ENCODE measurements at places on chromosomes 5 and 9.

DNA sequence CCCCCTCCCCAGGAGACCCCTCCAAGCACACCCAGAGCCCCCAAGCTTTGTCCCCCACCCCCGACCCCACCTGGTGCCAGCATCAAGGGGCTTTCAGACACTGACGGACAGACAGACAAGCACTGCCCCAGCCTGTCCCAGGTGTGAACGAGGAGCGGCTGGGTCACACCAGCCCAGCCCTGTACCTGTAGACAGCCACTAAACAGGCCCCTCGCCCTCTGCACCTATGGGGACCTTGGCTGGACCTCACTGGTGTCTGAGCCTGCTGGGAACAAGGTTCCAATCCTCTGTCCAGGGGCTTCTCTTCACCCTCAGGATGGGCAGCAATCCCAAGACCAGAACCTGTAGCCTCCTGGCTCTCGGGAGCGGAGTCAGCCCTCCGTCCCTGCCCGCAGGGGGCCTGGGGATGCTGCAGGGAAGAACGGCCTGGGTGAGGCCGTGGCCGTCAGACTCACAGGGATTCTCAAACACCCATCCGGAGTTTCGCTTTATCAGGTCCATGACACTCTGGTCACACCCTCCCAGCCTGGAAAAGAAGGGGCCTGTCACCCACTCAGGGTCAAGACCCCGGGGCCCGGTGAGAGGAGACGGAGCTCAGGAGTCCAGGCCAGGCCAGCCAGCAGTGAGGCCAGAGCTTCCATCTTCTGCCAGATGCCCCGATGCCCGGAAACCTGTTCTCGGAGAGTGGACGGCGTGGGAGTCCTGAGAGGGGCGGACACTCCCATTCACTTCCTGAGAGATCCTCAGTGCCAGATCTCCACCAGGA lies 2.8 kb downstream of the LCN6 start:
- DNase-seq, result no peak

DNA sequence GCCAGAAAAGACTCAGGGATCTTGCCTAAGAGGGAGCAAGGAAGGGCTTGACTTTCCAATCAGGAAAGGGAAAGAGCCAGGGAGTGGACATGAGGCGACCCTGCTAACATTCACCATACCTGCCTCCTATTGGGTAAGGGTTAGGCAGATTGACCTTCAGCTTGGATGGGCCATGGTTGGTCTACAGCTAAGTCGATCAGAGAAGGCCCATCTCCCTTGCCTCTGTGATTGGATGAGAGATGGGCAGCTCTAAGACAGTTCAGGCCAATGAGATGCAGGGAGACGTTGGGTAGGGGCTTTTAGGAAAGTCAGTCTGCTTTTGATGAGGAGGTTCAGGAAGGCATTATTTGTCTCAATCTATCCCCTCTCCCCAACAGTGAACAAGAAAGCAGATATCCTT lies 135.0 kb upstream of the STC2 start:
- DNase-seq, result no peak

DNA sequence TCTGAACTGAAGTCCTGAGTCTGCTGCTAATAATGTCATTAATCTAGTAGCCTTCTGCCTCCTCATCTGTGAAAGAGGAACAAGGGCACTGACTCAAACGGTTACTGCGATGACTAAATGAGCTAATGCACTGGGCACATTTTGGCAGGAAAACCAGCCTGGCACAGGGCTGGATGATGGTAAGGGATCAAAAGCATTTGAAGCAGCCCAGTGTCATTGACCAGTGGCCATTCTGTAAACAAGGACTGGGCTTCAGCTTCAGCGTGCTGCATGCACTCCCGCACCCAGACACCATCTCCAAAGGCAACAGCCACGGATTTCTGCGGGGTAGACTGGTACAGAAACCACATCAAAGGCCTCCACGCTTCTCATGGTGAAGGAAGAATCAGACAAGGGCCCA lies 8.0 kb downstream of the GCNT4 start:
- no peak for DNase-seq

DNA sequence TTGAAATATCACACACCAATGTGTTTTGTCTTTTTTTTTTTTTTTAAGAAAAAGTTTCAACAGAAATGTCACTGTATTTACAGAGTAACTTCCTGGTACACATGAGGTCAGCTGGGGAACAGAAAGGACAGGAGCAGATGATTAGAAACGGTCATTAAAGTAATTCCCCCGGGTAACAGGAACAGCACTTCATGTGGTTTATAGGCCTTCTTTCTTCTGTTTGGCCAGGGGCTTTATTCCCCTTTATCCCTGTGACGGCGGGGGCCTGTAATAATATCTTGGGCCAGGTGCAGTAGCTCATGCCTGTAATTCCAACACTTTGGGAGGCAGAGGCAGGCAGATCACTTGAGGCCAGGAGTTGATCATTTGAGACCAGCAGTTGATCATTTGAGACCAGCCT lies 30.5 kb upstream of the MSH3 start:
- no peak for DNase-seq

- no peak for DNase-seq
Observed at GRCh38 chr5:169013208-169013728, 287.7 kb downstream of the SLIT3 start.

DNA sequence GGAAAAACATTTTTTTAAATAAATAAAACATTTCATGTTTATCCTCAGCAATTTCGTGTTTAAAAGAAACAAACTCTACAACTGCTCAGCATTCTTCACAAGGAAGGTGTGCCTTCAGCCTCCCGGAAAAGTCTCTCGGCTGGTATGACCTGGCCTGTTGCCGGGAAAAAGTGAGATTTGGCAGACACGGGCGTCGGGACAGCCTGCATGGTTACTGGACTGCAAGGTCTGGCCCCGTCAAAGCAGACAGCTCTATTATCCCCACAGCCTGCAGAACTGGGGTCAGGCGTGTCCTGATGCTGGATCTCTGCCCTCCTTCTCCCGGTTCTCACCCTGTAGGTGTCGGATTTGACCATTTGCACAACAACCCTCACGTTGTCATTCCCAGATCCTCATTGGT lies 120.3 kb upstream of the SPATA31C2 start:
- DNase-seq, result no peak

DNA sequence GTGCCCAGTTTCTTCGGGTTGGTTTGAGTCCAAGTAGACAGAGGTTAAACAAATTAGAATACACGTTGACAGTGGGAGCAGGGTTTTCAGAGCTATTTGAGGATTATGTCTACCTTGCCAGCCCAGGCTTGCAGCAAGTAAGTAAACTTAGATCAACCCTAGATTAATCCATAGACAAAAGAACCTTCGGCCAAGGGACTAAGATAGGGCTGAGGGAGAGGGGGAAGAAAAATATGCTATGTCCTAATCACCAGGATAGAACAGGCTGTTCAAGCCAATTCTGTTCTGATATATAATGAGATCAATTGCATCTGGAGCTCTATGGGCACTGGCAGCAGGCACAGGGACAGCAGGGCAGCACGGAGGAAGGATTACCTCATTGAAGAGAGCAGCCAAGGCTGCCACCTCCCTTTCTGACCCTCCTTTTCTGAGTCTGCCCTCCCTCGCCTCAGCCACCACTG lies 377.7 kb downstream of the PIK3R1 start:
- no peak for DNase-seq

- DNase-seq, result peak; percentile 90
Observed at GRCh38 chr9:127224883-127225739, 39.5 kb upstream of the GARNL3 start.

- DNase-seq, result no peak
Observed at GRCh38 chr9:136837146-136837855, 5.0 kb upstream of the AJM1 start.

DNA sequence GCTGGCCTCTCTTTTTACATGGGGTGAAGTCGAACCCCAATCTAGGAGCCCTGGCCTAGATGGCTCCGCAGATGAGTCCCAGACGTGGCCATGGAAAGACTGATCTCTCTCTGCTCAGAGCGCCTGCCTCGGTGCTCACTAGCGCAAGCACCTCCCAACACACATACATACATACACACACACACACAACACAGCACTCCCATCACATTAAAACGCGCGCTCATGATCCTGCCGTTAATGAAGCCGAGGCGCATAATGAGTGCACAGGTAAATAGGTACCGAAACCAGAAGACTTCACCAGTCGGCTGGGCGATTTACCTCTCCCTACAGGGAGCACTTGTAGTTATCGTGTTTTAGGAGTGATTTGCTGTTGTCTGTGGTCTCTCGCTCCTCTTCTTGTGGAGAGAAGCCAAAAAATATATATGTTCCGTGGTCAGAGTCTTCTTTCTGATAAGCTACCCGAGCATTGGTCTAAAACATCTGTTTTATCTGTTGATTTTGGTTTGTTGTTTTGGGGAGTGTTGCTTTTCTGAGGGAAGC lies 207.7 kb downstream of the MEF2C start:
- peak; percentile 80 for DNase-seq

DNA sequence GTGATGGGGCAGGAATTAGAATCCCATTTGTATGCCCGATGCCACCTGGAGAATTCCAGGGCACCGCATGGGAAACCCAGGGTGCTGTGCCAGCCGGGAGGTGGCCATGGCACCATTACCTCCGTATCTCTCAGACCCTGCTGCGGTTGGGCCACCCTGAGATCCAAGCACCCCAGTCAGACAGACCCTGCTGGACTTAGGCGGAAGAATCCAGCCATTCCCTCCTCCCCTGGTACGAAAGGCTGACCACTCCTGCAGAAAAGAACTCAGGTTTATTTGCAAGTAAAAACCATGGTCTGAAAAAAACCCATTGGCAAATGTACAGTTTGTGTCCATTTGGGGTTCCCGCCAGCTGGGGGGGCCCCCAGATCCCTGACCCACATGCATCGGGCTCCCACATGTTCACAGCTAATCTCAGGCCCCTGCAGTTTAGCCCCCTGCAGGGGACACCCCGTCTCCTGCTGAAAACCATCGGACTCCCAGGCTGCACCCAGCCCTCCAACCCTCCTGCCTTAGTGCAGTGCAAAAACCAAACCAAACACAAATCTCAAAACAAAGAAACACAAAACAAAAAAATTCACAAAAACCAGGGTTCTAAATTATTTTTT lies 23.6 kb upstream of the SARDH start:
- DNase-seq, result no peak

DNA sequence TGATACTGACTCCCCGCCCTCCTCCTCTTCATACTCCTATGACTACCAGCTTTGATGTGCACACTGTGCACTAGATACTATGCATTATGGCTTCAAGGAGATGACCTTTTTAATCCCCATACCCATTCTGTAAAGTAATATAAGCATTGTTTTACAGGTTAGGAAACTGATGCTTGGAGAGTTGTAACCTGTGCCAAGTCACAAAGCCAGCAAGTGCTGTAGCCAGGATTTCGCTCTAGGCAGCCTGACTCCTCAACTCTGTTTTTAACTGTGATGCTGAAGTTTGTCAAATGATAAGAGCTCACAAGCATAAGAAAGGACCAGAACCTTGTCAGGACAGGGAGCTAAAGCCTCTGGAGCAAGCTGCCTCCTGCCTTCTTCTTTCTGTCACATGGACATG lies 461.3 kb downstream of the TMEM232 start:
- DNase-seq, result no peak

GRCh38 chr5:170221327-170221741 lies 11.5 kb upstream of the C5orf58 start:
- no peak for DNase-seq

GRCh38 chr5:113276001-113276400 lies 158.8 kb downstream of the TSSK1B start:
- no peak for DNase-seq

DNA sequence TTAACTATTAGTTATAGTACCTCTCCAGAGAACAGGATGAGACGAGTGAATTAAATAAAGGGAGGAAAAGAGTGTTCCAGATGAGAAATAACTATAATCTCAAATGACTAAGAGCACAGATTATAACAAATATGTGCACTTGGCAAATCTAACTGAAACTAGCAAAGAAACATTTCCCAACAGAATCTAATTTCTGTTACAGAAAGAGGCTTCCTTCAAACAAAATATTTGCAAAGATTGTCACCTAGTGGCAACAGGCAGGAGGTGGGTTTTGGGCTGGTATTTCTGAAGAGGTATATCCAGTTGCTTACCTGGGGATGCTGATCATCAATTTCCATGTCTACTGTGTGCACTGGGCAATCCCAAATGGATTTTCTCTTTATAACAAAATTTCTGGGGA lies 5.6 kb upstream of the SPDL1 start:
- DNase-seq, result no peak

DNA sequence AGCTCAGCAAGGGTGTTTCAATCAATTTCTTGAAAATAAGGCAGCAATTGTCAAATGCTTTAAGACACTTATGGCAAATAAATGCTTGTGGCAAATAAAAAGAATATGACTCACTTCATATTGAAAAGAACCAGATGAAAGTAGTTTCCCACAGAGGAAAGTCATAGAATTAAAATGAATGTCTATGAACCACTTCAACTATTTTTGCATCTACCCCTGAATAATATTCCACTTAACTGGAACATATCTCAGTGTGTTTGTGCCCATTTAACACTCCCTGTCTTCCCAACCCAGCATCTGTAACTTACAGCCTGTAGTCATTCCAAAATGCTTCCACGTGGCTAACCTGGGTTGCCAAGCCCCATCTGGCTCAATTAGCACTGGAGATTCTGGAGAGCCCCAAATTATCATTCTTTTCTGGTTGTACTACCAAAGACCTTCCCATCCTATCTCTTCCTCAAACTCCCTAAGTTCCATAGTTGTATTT lies 84.7 kb downstream of the FEM1C start:
- DNase-seq, result no peak

DNA sequence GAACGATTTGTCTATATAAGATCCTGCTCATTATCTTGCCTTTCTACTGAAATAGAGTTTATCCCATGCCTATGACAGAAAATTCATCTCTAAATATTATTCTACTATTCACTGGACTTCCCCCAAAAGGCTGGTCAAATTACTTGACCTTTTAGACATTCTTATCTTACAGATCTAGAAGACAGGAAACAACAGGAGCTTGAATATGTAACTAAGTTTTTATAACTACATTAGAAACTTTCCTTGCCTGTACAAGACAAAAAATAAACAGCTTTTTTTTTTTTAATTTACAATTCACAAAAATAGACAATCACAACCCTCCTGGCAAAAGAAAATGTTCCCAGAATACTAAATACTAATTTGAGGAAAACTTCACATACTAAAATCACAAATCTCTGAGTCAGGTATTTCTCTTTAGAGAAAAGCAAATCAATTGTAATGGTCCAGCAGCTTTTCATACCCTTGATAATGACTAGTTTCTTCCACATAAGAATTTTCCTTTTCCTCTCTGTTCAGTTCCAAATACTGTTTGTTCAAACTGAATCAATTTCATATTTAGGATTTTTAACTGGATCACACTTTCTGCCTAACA lies 68.6 kb downstream of the MLLT3 start:
- no peak for DNase-seq

GRCh38 chr5:175336781-175337180 lies 107.2 kb downstream of the DRD1 start:
- peak; percentile 28 for DNase-seq

GRCh38 chr5:157708866-157709265 lies 22.4 kb upstream of the THG1L start:
- no peak for DNase-seq

GRCh38 chr5:142600611-142601358 lies 85.1 kb downstream of the FGF1 start:
- DNase-seq, result peak; percentile 27

DNA sequence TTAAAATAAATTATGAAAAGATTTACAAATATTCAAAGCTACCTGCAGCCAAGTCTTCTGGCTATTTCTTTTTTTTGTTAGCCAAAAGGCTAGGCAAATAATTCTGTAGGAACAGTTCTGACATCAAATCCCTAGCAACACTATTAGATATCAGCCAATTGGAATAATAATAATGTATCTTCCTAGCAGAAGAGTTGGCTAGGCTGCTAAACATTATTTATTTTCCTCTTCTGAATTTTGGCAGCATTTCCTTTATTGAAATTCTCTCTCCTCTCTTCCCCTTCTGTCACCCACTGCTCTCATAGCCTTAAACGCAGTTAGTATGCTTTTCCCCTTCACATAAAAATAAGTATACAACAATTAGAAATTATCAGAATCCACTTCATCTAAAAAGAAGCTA lies 42.6 kb downstream of the ZDHHC21 start:
- peak; percentile 95 for DNase-seq

Measured in NCI-H1092 treated with DMSO at 0.1 percent for 48 hours (cell line).